ENCODE measurements at places on chromosomes 12 and 14. TPM values are rescaled to one million over a fixed set of nuclear protein-coding genes. Genes with fewer than 3 reads are reported as not detected.

DNA sequence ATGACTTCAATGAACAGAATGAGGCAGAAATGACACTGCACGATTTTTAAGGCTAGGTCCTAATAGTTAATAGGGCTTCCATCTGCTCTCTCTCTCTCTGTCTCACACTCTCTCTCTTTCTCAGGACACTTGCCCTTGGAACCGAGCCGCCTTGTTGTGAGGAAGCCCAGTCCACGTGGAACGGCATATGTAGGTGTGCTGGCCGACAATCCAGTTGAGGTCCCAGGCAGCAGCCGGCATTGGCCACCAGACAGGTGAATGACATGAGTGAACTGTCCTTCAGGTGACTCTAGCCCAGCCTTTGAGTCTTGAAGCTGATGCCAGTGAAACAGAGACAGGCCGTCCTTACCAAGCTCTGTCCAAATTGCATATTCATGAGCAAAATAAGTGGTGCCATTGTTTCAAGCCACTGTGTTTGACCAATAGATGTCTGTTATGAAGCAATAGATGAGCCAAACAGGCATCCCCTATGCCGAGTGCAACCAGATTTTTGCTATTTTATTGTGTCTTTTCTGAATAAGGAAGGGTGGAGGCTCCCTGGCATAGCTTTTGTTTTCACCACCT is 217.5 kb upstream of the LHX5 start:
- DNase-seq: no peak

GRCh38 chr14:71890541-71890940 is 41.7 kb upstream of the RGS6 start:
- DNase-seq: no peak

DNA sequence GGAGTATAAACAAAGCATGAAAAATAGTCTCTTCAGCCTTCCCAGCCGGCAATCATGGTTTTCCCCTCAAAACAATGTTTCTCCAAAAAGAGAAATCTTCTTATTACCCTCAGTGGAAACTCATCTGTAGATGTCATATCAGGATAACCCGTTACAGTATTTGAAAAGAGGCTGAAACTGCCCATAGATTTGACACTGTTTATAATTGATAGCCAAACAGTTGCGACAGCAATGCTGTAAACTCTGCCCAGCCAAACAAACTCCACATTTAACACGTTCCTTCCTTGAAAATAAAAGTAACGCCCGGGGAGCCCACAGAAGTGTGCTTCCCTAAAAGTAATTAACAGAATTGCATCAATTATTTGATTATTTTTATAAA is 201.3 kb upstream of the FOXN3 start:
- peak; percentile 39 for DNase-seq

DNA sequence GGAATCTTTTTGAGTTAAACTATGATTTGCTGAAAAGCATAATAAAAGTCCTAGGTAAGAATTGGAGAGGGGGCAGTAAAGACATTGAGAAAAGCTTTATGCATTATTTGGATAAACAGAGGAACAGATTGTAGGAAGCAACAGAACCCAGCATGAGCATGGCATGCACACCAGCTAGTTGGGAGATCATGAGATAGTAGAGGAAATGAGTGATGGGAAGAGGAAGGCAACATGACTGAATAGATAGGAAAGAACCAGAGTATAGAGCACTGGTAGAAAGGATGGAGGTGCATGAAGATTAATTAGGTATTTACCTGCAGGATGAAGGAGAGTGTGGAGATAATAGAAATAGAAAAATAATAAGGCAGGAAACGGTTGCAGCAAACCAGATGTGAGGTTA is 248.5 kb upstream of the LMO3 start:
- no peak for DNase-seq

DNA sequence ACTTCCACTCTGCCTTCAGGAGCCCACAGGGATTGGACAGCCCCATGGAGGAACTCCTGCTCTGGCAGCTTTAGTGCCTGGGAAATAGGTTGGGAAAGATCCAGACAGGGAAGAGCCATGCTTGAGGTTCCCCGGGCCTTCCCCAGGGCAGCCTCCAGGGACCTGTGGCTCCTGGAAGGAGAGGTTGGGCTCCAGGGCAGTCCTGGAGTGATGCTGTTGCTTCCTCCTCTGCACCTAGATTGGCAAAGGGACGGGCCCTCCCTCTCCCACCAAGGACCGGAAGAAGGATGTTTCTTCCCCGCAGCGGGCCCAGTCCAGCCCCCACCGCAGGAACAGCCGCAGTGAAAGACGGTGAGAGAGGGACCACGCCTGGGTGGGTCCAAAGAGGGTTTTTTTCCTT is 16.5 kb downstream of the VASH1 start:
- DNase-seq: no peak

DNA sequence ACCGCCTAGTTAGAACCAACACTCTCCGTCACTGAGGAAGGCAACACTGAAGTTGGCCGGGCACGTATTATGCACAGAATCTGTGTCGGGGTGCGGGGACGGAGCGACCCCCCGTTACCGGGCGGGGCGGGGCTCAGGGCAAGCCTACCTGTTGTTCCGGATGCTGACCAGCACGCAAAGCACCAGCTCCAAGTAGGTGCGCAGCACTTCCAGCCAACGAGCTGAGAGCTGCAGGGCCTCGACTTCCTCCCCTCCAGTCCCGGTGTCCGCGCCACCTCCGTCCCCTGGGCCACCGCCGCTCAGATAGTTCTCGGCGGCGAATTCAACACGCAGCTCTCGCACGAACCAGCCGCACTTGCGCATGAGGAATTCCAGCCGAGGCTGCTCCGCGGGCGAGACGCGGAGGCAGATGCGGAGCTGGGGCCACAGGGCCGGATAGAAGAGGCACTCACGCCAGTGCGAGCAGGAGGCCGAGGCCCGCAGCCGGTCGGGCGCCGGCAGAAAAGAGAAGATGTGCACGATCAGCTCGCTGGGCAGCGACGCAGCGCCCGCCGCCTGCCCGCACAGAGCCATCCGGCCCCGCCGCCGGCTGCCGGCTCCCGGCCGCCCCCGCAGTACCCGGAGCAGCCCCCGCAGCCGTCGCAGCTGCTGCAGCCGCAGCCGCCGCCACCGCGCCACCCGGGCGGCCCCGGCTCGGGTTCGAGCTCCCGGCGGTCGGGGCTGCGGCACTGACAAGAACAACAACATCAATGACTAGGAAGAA is 636 bp downstream of the FBXO33 start:
- no peak for DNase-seq

- DNase-seq: no peak
Observed at GRCh38 chr14:65346895-65347294, 65.6 kb upstream of the FUT8 start.

- DNase-seq: no peak
Observed at GRCh38 chr12:93507165-93507564, 39.9 kb downstream of the MRPL42 start.

GRCh38 chr12:45327823-45328383 is 112.0 kb downstream of the ANO6 start:
- DNase-seq: no peak

GRCh38 chr12:69254046-69254445 is 14.7 kb downstream of the CPSF6 start:
- DNase-seq: peak; percentile 69

DNA sequence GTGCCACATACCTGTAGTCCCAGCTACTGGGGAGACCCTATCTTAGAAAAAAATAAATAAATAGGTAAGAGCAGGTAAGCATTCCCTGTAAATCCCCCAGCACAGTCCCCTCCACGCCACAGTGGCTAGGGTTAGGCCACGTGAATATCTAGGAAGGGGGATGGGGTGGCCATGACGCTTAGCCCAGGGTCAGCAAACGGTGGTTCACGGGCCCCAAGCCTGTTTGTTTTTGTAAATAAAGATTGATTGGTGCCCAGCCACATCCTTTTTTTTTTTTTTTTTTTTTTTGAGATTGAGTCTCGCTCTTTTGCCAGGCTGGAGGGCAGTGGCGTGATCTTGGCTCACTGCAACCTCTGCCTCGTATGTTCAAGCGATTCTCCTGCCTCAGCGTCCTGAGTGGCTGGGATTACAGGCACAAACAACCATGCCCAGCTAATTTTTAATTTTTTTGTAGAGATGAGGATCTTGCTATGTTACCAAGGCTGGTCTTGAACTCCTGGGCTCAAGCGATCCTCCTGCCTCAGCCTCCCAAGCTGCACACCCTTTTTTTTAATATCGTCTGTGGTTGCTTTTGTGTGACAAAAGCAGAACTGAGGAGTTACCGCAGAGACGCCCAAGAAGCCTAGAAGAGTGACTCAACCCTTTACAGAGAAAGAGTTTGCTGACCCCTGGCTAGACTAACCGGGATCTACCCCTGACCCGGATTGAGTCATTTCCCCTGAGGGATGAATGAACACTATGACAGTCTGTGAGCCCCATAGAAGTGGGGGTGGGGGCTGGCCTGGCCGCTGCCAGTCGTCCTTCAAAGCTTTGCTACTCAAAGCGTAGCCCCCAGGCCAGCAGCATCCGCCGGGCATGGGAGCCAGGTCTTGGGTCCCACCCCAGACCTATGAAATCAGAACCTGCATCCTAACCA is 113.7 kb upstream of the NCOR2 start:
- peak; percentile 54 for DNase-seq

- DNase-seq: no peak
Observed at GRCh38 chr14:51616724-51617409, 34.8 kb upstream of the FRMD6 start.

- no peak for DNase-seq
Observed at GRCh38 chr12:835754-836518, 83.6 kb downstream of the WNK1 start.

DNA sequence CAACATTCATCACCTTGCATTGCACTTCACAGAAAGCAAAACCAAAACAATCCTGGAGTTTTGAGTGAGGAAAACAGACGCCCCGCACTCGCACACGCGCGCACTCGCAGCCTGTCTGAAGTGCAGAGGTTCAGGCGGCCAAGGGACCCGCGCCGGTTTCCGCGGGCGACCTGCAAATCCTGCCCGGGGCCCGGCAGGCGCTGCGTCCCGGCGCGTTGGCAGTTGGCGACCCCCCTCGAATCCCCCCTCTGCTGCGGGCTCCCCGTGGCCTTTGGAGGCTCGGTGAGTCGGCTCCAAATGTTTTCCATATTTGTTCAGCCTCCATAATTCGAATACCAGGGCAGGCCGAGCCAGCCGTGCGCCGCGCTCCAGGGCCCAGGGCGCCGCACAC is at the start of gene SSPN:
TSS of gene SSPN (plus strand) at position 324 of the 391 bp plus-strand sequence. CDS start 100 bp downstream, outside the sequence.
- DNase-seq: no peak

GRCh38 chr12:68119724-68120211 is 39.8 kb downstream of the IFNG start:
- DNase-seq: no peak

GRCh38 chr12:31527083-31527482 is 63.9 kb downstream of the DENND5B start:
- no peak for DNase-seq

DNA sequence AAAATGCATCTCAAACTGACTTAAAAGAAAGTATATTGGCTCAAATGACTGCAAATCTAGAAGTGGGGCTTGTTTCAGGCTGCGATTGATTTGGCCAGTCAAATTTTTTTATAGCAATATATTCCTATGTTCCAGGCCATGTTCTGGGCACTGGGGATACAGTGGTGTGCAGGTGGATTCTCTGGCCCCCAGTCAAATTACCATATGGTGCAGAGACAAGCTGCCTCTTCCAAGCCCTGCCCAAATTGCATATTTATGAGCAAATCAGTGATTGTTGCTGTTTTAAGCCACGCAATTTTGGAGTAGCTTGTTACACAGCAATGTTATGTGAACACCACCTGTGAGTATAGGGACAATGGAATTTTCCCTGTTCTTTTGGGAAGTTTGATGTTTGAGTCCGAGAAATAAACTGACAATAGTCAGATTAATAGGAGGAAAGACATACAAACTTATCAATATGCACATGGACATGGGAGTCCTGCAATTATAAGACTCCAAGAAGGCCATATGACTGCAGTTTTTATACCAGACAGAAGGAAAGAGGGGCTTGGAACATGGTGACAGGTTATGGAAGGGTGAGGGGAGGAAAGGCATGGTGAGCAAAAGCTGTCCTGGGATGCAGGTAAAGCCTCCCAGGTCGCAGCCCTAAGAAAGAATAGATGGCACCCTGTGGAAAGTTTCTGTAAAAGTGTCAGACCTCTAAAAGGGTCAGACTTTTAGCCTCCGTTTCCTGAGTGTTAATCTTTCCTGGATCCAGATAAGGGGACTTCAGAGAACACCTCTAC is 13.1 kb upstream of the CRY1 start:
- DNase-seq: no peak

GRCh38 chr12:87428701-87429277 is 600.4 kb downstream of the C12orf50 start:
- DNase-seq: no peak

PHC1 gene
- polyA plus RNA-seq: 78.2 TPM

MYO1A gene
- polyA plus RNA-seq: 0.55 TPM

PABPN1 gene
- polyA plus RNA-seq: 283 TPM

KCNH5 gene
- not detected for polyA plus RNA-seq

FANCM gene
- 4.3 TPM for polyA plus RNA-seq

TESPA1 gene
- 9.5 TPM for polyA plus RNA-seq

CCDC177 gene
- polyA plus RNA-seq: not detected

TMEM179 gene
- not detected for polyA plus RNA-seq

KCNK10 gene
- polyA plus RNA-seq: not detected
